Hematopoietic multipotent progenitor cell treated with erythropoietin and hydrocortisone succinate and interleukin-3 and kit ligand, for 4 days (in vitro differentiated cells): ENCODE measurements at places on chromosomes 16 and 17.

DNA sequence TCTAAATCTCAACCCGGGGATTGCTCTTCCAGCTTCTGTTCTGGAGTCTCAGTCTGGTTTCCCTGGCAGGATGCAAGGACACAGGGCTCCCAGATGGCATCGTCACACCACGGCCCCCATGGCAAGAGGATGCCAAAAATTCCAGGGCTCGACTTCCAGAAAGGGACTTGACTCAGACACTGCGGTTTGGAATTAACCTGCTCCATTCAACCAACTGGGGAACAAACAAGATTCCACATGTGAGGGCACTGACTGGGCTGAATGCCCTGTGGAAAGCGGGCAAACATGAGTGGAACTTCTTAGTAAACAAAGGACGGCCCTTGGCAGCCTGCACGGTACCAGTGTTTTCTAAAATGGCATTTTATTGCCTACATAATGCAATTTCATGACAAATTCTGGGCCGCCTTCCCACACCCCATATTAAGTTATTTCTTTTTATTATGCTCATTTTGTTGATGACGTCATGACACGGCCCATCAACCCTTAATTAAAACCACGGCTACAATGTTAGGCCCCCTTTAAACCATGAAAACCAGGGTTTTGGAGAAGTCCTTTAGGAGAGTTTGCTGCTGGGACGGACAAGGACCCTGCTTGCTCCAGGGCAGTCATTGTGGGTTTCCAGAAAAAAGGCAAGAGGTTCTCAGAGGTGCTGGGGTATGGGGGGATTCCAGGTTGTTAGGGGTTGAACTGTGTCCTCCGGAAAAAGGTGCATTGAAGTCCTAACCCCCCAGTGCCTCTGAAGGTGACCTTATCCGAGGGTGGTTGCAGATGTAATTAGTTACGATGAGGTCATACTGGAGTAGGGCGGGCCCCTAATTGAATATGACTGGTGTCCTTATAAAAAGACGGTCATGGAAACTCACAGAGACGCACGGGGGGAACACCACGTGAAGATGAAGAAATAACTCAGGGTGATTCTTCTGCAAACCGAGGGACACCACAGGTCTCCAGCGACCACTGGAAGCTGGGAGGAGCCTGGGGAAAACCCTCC lies 205.6 kb downstream of the FOXL1 start:
- no peak for DNase-seq

GRCh38 chr17:44792276-44792675 lies 33.5 kb downstream of the ADAM11 start:
- DNase-seq = no peak

DNA sequence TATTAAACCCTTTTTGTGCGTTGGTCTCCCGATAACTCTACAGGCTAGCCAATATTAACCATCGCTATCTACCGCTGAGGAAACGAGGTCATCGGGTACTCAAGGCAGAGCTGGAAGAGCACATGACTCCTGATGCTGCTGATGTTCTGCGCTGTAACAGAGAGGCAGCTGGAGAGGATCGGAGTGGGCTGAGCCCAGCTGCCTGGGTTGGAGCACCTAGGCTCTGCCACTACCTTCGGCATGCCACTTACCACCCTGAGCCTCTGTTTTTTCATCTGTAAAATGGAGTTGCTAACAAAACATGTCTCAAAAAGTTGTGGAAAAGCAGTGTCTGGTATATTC lies 432 bp upstream of the SLC46A1 start:
- DNase-seq = peak; percentile 42

- DNase-seq = no peak
These were observed 143.2 kb downstream of the PHKB start for GRCh38 chr16:47604306-47604705.

DNA sequence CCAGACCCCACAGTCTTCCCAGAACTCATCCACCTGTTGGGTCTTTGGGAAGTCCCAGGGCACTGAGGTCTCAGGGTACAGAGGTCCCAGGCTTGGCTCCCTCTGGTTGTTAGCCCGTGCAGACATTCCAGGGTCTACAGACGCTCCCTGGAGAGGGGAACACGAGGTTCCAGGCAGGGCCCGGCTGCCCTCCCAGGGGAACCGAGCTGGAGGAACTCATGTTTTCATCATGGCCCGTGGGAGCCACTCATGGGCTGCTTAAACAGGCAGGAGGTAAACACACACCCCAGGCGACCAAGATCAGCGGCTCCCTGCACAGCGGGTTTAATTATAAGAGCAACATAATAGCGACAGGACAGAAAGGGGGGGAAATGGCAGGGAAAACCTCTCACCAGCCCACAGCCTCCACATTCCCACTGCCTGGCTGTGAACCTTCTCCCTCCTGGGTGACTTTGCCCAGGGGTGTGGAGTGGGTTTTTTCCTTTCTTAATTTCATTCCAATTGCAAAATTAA lies 36.5 kb downstream of the TRARG1 start:
- DNase-seq = no peak

DNA sequence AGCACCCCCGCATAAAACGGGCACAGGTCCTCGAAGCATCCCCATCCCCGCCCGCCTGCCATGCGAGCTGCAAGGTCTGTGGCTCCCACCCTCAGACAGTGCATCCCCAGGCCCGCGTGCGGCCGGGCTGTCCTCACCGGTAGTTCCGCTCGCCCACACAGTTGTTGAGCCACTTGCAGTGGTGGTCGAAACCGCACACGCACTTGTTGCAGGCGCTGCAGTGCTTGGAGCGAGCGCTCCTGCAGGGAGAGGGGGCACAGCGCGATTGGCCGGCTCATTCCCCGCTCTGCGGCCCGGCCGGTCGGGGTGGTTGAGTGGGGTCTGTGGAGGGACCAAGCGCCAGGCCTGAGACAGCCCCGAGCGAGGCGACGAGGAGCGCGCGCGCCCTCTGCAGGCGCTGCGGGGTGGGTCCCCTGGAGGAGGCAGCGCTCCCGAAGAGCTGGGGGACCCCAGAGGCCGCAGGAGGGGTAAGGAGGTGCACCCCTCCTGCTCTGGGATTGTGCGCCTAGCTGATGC lies 6.0 kb upstream of the TPPP3 start:
- peak; percentile 73 for DNase-seq

DNA sequence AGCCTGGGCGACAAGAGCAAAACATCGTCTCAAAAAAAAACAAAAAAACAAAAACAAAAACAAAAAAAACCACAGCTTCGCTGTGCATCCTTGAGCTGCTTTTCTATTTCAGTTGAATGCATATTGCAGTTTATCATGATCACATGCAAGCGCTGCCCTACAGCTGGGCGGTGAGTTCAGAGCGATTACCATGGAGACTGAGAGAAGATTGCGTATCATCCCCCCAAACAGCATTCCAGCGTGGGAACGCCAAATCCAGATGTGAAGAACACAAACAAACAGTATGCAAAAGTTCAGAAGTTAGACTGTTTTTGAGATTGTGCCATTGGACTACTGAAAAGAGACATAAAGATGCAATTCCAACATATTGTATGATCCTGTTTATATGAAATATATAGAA lies 15.1 kb upstream of the SLC52A1 start:
- DNase-seq = no peak

- peak; percentile 71 for DNase-seq
These were observed 83.4 kb downstream of the HIC1 start for GRCh38 chr17:2138318-2138717.

- no peak for DNase-seq
These were observed 118.1 kb downstream of the HIC1 start for GRCh38 chr17:2172999-2173398.

- no peak for DNase-seq
These were observed 12.9 kb downstream of the CLEC10A start for GRCh38 chr17:7067198-7067597.

GRCh38 chr16:77738706-77739558 lies 16.6 kb downstream of the NUDT7 start:
- no peak for DNase-seq

GRCh38 chr16:12215277-12216105 lies 239.0 kb downstream of the SNX29 start:
- DNase-seq = peak; percentile 67

DNA sequence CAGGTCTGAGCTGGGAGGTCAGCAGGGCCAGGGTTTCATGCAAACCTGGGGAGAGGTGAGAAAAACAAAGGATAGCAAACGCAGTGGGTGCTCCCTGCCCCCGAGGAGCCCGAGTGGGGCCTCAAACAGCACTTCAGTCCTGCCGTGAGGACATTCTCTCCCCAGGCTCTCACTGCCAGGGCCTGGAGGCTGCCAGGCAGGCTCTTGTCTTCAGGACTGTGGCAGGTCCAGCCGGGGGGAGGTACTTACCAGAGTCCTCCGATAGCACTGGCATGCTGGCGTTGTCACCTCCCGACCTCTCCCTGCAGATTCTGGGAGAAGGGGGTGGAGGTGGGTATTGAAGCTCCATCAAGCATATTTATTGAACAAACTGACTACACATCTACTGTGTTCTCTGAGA lies 1.3 kb downstream of the MPP3 start:
- no peak for DNase-seq

DNA sequence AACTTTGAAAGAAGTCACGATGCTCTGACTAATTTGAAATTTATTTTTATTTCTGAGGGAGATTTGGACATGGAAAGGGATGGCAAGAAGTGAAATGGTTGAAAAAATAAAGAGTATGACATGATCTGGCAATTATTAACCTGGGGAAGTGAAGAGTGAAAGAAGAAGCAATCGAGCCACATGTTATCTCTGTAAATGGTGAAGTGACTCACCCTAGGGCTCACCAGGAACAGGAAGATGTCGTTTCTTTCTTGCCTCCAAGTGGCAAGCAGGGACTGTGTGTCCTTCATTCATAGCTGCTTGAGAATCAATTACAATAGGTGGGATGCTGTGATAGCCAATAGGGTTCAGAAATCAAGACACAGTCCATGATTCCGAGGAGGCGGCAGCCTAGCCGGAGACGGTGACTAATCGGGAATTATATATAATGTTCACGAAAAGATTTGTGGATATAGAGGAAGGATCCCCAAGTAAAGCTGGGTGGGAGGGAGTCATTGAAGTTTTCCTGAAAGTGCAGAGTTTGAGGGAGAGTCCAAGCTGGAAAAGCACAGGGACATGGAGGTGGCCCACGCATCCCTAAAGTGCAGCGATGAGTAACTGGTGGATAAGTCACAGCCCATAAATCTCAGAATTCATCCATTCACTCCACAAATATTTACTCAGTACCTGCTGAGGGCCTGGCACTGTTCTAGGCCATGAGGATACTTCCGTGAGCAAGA lies 18.2 kb upstream of the KRT20 start:
- peak; percentile 16 for DNase-seq

DNA sequence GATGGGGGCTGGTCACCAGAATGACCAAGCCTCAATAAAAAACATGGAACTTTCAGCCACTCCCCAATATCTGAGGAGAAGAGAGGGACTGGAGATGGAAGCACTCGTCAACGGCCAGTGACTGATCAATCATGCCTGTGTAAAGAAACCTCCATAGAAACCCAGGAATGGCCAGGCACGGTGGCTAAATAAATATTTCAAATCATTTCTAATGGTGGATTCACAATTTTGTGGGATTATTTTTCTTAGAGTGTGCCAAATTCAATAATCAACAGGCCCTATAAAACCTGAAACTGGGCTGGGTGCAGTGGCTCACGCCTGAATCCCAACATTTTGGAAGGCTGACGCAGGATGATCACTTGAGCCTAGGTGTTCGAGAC lies 16.4 kb downstream of the NSMCE1 start:
- no peak for DNase-seq

- DNase-seq = no peak
These were observed 28.4 kb downstream of the PLXDC1 start for GRCh38 chr17:39122991-39123390.

GRCh38 chr17:50537721-50538548 lies 5.4 kb downstream of the EPN3 start:
- no peak for DNase-seq

DNA sequence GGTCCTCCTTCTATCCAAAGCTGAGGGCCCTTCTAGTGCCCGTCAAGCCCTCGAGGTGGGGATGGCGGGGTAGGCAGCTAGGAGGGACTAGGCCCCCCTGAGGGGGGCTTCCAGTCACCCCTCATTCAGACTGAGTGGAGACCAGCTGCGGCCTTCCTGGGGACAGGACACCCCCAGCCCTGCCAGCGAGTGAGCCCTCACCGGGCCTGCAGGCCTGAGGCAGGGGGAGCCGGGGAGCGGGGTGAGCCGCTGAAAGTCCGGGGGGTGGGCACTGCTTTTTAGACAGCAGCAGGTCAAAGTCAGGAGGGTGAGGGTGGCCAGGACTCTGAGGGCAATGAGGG lies 8.7 kb upstream of the KREMEN2 start:
- no peak for DNase-seq

- DNase-seq = no peak
These were observed 8.3 kb upstream of the ZKSCAN2 start for GRCh38 chr16:25265968-25266367.

GRCh38 chr17:64160378-64160777 lies 30.4 kb upstream of the ERN1 start:
- no peak for DNase-seq

DNA sequence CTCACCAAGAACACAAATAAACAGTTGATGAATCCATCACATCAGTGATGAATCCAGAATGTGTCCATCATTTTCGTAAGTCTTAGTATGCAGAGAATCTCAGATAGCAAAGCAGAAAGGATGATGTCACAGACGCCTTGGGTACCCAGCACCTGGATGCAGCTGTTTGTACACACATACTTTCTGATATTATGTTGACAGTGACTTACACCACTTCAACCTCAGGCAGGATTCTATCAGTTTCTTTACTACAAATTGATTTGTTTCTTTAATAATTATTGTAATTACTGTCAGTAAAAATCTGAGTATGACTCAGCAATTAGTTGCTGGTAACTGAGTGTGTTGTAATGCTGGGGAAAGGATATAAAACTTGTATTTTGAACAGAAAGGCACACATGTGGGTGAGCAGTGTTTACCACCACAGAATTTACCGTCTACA lies 159.8 kb downstream of the RPTOR start:
- peak; percentile 50 for DNase-seq

DNA sequence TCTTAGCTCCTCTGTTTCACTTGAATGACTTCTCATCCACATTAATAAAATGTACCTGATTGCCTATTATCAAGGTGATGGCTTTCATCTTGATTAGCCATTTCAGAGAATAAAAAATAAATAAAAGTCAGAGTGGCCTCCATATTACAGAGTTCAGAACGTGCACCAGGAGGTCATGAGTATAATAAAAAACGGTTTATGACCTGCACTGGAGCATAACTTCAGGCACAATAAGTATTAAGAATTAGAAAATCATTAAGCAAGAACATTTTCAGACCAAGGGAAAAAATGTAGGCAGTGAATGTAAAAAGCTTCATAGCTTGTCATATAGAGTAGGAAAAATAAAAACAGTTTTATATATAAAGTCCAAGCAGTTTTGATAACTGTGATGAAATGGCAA lies 11.4 kb downstream of the METTL9 start:
- no peak for DNase-seq

GRCh38 chr17:19457830-19458271 lies 46.8 kb downstream of the RNF112 start:
- no peak for DNase-seq

DNA sequence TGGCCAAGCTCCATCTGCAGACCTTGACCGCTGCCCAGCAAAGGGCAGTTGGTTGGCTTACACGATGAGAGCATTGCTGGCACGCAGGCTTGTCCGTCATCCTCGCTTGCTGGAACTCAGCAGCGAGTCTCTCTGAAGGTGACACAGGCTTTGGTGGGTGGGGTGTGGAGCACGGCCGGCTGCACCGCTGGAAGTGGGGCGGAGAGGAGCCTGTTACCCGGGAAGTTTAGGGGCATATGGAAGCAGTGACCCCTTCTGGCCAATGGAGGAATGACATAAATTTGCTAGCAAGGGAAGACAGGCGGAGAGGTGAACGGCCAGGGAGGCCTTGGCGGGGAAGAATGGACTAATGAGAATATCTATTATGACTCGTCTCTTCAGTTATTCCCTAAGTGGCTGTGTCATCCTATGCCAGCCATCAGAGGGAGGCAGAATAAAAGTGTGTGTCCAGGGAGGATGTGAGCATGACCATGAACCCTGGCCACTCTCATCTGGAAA lies 65.9 kb upstream of the SDK2 start:
- DNase-seq = peak; percentile 82

- no peak for DNase-seq
These were observed 30.6 kb upstream of the IRX3 start for GRCh38 chr16:54317101-54317611.
